NCI-H1105 (cell line): ENCODE measurements at places on chromosomes 2 and 18.

DNA sequence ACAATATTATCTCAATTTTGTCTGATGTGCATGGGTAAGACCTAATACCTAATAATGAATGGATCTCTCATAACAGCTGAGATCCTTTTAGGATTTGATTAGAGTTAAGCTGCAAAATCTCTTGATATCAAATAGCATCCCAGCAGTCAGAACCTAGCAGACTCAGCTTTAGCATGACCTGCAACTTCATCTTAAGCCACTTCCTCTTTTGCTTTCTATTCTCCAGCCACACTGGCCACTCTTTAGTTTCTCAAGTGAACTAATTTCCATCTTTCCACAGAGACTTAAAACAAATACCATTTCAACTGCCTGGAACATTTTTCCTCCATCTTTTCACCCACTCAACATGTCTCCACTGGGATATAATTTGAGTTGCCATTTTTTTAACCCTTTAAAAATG lies 1251.6 kb upstream of the ZEB2 start:
- no peak for DNase-seq

DNA sequence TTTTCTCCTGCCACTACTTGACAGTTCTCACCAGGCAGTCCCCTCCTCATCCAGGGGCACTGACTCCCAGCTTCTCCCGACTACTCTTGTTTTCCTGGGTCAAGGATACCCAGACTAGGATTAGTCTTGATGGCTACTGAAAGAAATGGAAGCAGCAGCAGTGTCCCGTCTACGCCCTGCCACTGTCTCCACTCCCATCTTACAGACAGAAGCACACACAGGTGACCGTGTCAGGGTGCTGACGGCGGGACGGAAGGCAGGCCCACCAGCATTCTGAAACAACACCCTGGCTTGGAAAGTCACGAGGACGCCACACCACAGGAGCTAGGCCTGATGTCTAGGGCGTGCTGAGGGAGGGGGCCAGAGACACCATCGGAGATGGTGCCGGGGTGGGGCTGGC lies 82.9 kb downstream of the KCTD1 start:
- no peak for DNase-seq

DNA sequence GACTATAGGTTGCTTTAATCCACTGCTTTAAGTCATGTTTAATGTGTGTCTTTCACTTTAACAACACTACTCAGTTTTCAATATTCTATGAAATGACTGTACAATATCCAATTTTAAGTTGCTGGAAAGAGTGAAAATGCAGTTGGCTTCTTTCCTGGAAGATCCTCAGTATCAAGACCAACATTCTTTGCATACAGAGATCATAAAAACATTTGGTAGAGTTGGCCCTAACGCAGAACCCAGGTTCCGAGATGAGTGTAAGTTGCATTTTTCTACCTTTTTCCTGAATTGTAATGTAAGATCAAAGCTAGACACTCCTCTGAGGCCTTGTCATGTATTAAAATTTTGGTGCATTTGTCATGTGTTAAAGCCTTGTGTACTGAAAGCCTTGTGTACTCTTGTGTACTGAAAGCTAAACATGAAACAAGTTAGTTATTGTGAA lies 42.9 kb upstream of the TNFRSF11A start:
- DNase-seq = no peak

- no peak for DNase-seq
Observed at GRCh38 chr18:48404716-48405507, 4.3 kb downstream of the ZBTB7C start.

- no peak for DNase-seq
Observed at GRCh38 chr2:122210898-122211856, 455.7 kb downstream of the TSN start.

- DNase-seq = no peak
Observed at GRCh38 chr2:6202756-6203155, 510.6 kb downstream of the SOX11 start.
